ENCODE measurements at places on chromosomes 16 and 17.

- DNase-seq = no peak
These were observed 65.4 kb downstream of the WWP2 start for GRCh38 chr16:69827524-69827923.

DNA sequence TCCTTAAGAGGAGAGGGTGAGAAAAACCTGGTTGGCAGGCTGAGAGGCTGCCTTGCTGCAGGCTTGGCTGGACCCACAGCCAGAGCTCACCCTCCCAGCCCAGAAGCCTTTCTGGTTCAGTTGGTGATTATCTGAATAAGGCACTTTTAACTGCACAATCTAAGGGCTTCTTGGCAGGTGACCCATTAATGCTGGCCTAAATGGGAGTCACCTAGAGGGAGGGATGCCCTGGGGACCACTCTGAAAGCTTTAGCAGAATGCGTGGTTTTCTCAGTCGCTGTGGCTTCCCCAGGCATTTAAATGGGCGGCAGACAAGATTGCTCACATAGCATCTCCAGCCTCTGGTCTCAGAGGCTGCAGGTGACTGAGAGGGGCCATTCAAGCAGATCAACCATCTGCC is 33.2 kb upstream of the SHISA9 start:
- no peak for DNase-seq

DNA sequence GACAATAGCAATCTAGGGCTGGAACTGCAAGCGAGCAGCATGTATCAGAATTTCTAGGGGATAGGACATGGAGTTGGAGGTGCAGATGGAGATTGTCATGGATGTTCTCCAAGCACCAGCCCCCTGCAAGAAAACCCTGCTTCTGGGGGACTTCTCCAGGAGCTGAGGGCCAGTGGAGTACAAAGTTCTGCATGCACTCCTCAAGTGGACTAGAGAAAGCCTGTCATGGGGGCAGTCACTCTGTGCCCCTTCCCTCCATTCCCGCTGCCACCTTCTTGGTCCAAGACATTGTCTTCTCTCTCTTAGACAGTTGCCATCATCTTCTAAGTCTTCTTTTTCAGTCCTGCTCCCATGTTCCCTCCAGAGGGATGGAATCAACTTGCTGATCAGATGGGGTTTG is 87.9 kb downstream of the AIPL1 start:
- no peak for DNase-seq

DNA sequence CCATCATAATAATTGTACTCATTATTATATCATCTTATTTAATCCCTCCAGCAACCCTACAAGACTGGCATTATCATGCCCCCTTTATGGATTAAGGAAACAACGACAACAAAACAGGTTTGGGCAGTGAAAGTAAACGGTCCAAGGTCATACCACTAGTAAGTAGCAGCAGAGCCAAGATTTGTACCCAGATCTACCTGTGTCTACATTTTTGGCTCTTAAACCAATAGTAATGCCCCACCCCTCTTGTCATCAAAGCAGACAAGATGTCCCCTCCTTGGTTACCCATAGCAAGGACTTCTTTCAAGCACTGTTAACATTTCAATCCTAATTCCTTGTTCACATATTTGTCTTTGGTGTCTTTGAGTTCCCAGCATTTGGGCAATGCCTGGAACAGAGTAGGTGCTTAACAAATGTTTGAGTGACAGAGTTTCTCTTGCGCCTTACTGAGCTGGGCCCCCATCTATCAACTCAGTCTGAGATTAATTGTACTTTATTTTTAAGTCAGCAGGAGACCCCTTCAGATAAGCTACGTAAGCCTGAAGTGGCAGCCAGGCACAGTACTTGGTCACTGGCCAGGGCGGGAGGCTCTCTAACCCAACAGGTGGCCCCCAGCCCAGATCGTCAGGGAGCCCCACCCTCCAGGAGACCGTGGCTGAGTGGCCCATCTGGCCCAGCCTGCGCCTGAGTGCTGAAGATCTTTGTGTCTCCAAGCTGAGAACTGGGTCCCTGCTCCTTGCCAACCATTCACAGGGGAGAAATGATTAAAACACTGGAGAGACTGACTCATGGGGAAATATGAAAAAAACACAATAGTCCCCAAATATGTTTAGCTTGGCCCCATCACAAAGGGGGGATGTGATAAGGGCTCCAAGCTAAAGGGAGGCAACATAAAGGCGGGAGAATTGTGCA is 75.8 kb downstream of the AXIN2 start:
- no peak for DNase-seq

DNA sequence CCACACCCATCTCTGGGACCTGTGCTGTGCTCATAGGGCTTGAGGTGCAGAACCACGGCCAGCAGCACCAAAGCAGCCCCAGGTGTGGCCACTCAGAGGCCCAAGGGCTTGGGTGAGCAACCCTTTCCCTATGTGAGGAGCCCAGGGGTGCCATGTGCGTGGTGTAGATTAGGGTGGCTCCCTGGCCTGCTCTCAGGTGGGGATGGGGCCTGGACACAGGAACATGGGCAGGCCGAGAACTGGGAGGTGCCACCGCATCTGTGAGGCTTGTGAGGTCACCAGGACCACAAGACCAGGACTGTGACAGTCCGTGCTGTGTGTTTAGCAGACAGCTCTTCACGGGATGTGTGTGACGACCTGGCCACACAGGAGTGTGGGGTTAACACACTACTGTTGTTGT is 103.5 kb upstream of the ZNF750 start:
- no peak for DNase-seq

DNA sequence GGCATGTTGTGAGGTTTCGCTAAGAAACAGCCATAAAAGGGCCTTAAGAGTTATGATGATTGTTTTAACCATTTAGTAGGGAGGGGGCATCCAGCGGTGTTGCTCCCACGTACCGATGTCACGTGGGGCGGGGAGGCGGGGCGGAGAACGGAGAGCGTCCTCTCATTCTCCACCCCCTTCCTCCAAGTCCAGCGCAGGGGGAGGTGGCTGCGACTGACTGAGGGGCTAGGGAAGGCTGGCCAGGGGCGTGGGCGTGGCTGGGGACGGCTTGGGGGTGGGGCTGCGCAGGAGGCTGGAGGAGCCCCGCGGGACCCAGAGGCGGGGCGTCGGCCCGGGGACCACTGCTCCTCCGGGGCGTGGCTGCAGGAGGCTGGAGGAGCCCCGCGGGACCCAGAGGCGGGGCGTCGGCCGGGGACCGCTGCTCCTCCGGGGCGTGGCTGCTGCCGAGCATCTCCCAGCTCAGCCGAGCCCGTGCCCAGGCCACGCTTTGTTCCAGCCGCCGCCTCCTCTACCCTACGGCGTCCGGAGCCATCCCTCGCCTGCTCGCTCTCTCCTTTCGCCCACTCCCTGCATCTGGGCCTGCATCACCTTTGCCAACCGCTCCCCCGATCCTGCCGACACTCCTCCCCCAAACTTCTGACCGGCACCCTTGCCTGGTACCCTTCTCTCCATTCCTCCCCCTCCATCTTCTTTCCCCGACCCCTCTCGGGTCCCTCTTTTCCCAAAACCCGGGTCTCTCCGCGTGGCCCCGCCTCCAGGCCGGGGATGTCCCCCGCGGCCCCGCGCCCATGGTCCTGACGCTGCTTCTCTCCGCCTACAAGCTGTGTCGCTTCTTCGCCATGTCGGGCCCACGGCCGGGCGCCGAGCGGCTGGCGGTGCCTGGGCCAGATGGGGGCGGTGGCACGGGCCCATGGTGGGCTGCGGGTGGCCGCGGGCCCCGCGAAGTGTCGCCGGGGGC is at the start of gene SARM1:
Gene SARM1 (plus strand): TSS at position 450 of the 958 bp plus-strand sequence. CDS start 339 bp downstream, at position 789.
- DNase-seq = peak; percentile 70

GRCh38 chr17:76382351-76382802 is 2.0 kb upstream of the SPHK1 start:
- DNase-seq = no peak

GRCh38 chr16:2468233-2468724 is 2.8 kb upstream of the NTN3 start:
- DNase-seq = no peak

- DNase-seq = no peak
These were observed 17.9 kb downstream of the GABARAPL2 start for GRCh38 chr16:75584108-75584507.

DNA sequence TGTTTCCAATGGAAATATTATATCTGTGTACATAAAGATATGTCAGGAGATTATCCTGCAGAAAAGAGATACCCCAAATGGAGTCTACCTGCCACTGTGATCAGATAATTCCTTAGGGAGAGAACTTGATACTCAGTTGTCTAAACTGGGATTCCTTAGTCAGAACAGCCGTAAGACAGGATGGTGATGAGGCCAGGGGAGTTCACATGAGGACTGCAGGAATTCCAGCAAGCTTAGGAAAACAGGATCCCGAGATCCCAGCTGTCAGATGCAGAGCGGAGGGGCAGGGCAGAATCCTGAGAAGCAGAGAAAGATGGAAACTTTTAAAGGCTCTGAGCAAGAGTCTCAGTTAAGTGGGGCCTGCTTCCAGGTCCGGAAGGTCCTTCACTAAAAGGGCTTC is 4.7 kb downstream of the KRABD2 start:
- no peak for DNase-seq

DNA sequence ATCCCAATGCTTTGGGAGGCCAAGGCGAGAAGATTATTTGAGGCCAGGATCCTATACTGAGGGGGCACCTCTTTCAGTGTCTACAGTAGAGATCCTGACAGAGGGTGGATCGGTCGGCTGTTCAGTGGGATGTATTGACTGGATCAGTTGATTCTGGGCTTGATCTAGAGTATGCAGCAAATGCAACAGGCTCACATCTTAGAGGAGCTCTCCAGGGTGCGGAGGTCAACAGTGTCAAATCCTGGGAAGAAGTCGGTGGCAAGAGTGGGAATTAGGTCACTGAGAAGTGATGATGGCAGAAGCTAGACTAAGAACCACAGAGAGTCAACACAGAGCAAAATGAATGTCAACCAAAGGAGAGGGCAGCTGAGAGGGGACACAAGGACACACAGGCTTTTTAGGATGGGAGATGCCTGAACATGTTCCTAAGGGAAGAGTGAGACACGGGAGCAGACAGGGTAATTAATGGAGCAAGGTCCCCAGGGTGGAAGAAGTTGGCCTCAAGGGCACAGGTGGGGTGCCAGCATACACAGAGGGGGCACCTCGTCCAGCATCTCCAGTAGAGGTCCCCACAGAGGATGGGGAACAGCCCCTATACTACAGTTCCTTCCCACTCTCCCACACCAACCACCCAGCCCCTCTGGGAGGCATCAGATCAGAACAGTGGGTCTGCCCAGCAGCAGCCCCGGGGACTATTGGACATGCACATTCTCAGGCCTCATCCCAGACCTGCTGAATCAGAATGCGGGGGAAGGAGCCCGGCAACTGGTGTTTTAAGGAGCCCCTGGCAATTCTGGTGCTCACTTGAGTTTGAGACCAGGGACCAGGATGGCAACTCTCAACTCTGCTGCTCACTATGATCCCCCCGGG is 10.0 kb upstream of the CYTH1 start:
- DNase-seq = no peak

- no peak for DNase-seq
These were observed 10.5 kb downstream of the TSPOAP1 start for GRCh38 chr17:58318065-58318481.

- no peak for DNase-seq
These were observed 51.7 kb downstream of the ARHGAP27 start for GRCh38 chr17:45380991-45381390.
